ENCODE measurements at places on chromosomes 2 and 18.

DNA sequence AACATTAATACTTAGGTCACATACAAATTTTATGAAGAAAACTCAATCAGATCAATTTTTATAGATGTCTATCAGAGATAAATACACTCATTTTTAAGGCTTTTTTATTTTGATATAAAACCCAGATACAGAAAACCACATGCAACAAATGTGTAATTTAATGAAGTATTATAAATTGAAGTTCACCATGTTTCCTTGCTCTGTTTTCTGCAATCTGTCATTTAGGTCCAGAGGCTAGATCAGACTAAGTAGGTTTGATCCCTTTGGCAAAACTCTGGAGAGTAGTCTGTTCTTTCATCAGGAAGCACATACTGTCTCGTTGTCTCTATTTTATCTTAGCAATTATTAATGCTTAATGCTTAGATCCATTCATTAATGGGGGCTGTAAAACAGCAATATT lies 841.6 kb downstream of the MBD2 start:
- no peak for DNase-seq

DNA sequence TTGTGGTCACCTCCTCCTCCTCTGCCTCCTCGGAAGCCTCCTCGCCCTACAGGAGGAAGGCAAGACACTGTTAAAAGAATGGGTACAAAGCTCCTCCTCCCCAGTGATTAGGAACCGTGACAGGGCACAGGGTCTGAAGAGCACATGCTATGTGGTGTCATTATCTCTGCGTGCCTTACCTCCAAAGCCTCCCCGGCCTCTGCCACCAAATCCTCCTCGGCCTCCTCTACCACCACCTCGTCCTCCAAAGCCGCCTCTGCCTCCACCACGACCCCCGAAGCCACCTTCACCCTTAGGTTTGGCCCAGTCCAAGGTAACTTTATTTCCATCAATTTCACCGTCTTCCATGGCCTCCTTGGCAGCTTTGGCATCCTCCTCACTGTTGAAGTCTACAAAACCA lies 9.1 kb downstream of the NCL start:
- no peak for DNase-seq

GRCh38 chr18:51884039-51884438 lies 456.0 kb upstream of the DCC start:
- no peak for DNase-seq

DNA sequence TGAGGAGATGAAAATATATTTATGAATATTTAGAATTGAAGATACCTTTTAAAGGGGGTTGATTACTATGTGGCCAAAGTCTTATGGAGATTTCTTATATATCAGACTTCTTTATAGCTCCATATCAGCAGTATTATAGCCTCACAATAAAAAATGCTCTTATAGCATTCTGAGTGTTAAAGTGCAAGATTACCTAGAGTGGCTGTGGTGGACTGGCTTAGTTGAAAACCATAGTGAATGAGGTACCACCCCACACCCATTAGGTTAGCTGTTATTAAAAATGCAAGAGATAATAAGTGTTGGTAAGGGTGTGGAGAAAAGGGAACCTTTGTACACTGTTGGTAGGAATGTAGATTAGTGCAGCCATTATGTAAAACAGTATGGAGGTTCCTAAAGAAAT lies 39.7 kb downstream of the NCOA1 start:
- DNase-seq: no peak

DNA sequence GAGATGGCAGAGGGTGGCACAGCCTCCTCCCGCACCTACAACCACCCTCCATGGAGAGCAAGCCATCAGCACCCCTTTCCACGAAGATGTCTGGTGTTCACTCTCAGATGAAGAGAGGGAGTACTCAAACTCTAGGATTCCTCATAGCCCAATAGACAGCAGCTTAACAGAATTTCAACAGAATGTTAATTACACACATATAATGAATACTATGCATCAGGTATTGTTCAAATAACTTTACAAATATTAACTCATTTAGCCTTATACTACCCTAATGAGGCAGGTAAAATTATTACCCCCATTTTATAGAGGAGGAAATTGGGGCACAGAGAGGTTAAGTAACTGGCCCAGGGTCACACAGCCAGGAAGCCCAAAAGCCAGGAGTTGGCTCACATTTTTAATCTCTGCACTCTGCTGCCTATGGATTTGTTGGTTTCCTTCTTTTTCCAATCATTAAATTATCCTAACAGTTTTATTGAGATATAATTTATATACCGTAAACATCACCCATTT lies 39.0 kb downstream of the HS1BP3 start:
- DNase-seq: no peak

DNA sequence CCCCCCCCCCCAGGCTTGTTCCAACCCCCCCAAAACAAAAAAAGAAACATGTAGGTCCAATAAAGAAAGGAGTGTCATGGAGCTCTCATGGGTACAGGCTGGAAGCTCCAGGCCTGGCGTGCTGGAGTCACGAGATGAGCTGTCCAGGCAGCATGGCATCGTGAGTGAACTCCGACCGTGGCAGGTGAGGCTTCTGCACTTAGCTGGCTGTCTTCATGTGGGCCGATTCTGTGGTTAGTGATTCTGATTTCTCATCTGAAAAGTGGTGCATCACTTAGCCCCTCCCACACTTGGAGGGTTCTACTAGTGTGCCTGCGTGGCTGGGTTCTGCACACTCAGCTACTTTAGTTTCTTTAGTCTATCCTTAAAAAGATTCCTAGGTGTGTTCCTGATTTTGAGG lies 126.4 kb upstream of the MGAT5 start:
- DNase-seq: peak; percentile 29

- no peak for DNase-seq
These were observed 513.5 kb downstream of the CMPK2 start for GRCh38 chr2:6352247-6352646.

- peak; percentile 32 for DNase-seq
These were observed 1.1 kb downstream of the TLK1 start for GRCh38 chr2:171159372-171160118.

GRCh38 chr2:182592691-182593393 lies 123.2 kb upstream of the DNAJC10 start:
- no peak for DNase-seq

GRCh38 chr2:31150120-31150670 lies 12.0 kb upstream of the GALNT14 start:
- no peak for DNase-seq

- no peak for DNase-seq
These were observed 638 bp downstream of the ST6GAL2 start for GRCh38 chr2:106885329-106885728.

GRCh38 chr2:236641051-236641726 lies 71.6 kb downstream of the ACKR3 start:
- no peak for DNase-seq

- no peak for DNase-seq
These were observed 2.6 kb upstream of the CHRND start for GRCh38 chr2:232523402-232523681.
